ENCODE measurements at places on chromosomes 13 and 19.

- DNase-seq: no peak
Measured at GRCh38 chr13:59356607-59357006, 807.1 kb downstream of the DIAPH3 start.

DNA sequence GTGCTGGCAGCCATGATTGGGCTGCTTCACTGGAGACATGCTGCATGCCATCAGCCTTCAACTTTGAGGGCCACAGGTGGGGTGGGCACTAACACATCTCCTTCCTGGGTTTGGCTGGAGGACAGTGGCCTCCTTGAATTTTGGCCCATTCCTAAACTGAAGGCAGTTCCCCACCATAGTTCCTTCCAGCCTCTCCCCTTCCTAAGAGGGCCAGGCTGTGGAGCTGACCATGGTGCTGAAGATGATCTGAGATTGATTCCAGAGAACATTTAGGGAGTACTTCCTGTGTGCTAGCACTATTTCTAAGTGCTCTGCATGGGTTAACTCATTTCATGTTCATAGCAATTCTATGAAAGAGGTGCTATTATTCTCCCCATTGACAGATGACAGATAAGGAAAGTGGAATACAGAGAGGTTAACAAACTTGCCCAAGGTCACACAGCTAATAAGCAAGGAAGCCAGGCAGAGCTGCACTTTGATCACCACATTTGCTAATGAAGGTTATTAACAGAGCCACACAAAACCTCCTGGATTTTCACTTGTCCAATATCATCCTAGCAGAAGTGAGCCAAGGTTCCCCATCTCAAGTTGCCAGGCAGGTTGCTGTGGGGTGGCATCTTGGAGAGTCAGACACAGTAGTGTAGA lies 175.3 kb downstream of the ZIC5 start:
- peak; percentile 27 for DNase-seq

- no peak for DNase-seq
Measured at GRCh38 chr13:102289606-102290005, 112.2 kb downstream of the FGF14 start.

DNA sequence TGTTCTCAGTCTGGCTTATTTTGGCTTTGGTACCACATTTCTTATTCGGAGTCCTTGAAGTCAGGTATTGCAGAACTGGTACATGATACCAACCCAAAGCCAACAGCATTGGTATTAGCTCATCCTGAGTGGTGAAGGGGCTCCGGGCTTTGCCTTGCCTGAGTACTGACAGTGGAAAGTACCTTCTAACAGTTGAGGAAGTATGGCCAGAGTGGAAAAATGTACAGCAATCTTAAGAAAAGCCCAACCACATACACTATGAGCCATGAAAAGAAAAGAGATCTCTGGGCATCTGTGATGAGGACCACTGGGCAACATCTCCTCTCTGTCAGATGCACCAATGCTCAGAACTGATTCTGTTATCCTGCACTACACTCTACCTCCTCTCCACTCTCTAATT lies 8.3 kb downstream of the LCP1 start:
- DNase-seq: no peak

DNA sequence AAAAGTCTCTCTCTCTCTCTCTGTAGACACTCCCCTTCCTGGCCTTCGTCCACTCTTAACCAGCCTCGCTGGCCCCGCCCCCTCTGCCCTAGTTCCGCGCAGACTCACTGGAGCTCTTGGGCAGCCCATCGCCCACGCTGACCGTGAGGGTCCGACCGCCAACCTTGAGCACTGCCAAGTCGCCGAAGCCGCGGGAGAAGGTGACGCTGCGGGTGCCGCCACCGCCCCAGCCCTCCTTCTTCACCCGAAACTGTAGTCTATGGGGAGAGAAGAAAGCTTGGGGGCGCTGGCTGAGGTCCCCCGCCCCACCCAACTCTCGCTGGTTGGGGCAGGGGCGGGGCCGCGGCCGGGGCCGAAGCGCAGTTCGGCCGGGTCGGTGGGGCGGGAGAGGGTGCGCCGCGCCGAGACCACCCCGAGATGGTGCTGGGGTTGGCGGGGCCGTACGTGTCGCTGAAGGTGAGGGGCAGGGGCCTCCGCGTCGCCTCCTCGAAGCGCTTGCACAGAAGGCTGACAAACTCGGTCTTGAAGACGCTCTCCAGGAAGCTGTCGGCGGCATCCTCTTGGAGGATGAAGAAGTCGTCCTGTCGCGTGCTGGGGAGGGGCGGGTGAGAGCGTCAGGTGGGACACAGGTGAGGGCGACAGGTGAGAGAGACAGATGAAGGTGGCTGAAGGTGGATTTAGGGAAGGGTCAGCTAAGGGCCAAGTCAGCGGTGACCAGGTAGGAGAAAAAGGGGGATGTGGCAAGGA lies 12.6 kb upstream of the ZNF414 start:
- DNase-seq: no peak

DNA sequence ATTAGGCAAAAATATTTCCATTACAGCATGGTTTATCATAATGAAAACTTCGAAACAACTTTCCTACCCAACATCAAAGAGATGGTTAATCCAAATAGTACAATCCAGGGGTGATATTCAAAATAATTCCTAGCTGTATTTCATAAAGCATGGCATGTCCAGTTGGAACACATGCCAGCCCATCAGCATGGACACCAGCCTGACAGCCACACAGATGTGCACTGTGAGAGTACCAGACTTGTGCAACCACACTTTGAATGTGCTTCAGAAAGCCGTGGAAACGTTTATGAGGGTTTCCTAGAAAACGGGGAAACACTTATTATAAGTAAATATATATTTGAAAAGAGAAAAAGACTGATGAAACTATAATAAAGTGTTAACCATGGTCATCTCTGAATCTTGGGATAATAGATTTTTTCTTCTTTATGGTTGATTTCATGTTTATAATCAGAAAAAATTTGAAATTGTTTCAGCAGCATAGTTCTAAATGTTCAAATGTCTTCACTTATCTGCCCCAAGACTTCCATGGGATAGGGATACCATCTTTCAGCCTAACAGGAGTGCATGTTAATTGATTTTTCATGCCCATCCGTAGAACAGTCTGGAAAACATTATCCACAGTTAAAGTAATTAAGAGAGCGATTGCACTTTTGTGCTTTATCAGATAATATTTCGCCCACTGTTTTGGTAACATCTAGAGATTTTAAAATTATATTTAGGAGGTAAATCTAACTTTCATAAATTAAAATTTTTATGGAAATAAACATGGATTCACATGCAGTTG lies 242.6 kb upstream of the IRS2 start:
- no peak for DNase-seq

DNA sequence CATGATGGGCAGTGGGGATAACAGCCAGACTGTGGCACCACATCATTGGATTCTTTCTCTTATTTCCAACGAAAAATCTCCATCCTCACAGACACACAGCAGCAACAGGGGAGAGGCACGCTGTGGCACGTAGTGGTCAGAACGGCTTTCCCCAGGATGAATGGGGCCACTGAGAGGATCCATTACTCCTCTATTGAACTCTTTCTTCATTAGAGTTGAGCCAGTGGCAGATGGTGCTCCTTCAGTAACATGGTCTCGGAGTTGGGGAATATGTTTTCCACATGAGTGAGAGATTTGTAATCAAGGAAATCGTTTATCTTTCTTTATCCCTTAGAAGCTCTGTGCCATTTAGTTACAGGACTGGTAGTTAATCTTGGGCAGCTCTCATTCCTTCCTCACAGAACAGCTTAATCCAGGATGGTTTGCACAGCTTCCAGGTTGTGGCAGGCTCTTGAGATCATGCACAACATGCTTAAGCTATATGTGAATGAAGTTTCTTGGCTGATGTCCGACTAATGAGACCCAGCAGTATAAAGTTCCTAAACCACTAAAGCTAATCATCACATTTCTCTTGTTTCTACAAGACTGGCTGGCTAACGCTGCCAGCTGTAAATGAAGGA lies 180.5 kb upstream of the SLC10A2 start:
- DNase-seq: no peak

DNA sequence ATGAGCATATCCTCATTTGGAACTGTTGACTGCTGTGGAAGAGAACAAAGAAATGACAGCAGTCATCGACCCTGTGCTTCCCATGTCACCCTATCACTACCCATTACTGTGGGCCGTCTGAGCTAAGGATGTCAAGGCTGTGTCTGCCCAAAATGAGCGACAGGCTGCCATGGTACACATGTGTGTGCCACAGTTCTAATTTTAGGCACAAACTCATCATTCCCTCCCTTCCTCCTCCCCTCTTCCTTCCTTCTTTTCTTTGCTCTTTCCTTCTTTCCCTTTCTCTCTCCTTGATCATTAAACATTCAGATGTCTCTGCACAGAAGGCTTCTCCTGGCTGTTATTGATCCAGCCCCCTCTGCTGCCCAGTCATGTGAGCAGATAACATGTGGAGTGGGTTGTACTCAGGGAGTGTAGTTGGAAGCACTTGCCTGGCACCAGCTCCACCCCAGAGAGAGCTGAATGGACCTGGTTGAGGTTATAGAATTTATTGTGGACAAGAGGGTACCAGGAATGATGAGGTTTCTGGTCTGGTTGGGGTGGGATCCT lies 6.3 kb downstream of the FGF9 start:
- no peak for DNase-seq

DNA sequence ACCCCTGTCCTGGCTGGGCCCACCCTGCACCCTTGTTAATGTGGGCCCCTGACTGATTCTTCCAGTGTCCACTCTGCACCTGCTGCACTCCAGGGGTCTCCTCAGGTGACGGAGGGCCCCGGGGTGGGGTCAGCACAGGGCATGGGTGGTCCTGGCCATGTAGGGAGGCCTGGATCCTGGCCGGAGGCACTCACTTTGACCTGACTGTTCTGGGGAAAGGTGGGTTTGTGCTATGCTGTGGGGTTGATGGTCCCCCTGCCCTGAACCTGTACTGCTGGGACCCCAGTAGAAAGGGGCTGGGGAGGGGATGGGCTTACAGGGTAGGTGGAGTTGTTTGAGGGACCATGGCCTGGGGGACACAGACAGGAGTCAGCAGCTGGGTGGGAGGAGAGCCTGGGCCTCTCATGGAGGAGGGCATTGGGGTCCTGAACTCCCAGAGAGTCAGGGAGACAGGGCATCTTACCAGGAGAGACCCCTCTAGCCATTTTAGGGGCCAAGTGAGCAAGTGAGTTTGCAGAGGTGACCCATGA lies 25.8 kb upstream of the CEACAM1 start:
- DNase-seq: no peak

DNA sequence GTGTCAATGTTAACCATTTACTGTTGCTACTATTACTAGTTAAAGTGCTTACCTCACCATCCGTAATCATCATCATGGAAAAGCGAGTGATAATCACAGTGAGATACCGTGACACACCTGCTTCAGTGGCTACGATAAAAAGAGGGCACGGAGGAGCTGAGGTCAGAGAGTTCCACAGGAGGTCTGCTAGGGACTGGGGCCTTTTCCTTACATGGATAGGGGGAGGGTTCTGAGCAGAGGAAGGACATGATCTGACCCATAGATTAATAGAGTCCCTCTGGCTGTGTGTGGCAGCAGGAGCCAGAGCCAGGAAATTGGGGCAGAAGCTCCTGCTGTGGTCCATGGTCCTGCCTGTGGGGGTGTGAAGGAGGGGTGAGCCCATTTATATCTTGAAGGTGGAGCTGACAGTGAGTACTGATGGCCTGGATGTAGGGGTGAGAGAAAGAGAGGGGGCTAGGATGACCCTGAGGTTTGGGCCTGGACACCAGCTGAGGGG lies 136.7 kb downstream of the SIPA1L3 start:
- no peak for DNase-seq

DNA sequence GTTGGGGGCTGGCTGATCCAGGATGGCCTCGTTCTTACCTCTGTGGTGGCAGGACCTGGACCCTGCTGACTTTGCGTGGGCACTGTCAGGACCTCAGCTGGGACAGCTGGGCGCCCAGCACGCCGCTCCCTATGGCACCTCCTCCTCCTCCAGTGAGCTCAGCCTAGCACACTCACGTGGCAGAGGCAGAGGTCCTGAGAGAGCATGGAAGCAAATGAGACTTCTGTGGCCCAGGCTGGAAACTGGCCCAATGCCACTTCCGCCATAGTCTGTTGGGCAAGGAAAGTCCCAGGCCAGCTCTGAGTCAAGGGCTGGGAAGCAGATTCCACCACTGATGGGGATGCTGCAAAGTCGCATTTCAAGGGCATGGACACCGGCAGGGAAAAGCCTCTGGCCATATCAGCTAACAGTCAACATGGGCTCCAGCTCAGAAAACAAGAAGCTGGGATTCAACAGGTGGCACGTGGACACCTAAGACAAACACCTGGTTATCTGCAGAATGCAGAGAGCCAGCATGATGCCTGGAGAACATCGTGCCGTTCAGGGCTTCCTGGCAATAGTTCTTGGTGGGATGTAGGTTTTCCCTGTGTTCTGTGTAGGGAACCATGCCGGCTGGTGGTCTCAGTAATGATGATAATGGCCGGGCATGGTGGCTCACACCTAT lies 16.7 kb downstream of the MYBPC2 start:
- no peak for DNase-seq

DNA sequence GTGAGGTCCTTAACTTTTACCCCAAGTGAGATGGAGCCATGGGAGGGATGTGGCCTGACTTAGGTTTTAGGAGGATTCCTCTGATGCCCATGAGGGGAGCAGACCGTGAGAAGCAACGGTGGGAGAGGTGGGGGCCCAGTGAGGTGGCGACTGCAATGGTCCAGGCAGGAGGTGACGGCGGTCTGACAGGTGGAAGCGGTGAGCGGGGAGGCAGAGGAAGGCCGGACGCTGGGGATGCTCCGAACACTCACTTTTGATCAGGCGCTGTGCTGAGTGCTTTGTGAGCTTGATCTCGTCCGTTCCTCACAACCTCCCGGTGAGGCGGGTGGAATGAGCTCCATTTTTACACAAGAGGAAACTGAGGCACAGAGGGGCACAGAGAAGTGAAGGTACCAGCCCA lies 11.6 kb downstream of the NOVA2 start:
- DNase-seq: no peak

DNA sequence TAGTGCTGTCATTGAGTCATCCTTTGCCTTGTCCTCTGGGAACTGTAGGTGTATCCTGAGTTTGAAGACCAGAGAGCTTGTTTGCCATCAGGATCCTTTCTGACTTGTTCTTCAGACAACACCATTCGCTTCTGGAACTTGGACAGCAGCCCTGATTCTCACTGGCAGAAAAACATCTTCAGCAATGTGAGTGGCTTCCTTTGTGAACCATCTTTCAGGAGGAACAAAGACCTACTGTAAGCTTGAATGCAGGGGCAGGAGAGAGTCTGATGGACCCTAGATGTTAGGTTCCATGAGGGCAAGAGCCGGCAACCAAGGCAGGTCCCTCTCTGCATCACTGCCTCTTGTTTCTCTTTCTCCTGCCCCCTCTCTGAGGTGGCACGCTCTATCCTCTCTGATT lies 26.7 kb downstream of the WDR62 start:
- no peak for DNase-seq

Data from activated T-cell treated with anti-CD3 and anti-CD28 coated beads, Interleukin-2, amount 50 U/mL, for 48 hours (primary cell).